Suppressor macrophage treated with lipopolysaccharide for 4 hours (primary cell): ENCODE measurements at places on chromosomes 3 and 15.

GRCh38 chr3:113498221-113499005 is 16.5 kb downstream of the SPICE1 start:
- DNase-seq = no peak

DNA sequence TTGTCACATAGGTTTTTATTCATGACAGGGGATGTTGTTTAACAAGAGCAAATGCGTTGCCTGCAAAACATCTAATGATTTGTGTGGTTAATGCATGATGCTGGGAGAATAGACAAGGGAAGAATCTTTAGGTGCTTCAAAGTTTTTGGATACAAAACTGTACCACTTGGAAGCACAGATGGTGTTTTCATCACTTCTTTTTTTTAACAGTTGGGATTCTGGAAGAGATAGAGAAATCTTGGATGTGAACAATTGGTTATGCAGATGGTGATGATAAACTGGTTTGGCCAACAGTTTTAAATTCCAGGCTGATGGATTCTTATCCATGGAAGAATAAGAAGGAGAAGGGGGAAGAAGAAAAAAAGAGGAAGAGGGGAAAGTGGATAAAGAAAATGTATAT is 379.4 kb downstream of the KCNH8 start:
- DNase-seq = no peak

DNA sequence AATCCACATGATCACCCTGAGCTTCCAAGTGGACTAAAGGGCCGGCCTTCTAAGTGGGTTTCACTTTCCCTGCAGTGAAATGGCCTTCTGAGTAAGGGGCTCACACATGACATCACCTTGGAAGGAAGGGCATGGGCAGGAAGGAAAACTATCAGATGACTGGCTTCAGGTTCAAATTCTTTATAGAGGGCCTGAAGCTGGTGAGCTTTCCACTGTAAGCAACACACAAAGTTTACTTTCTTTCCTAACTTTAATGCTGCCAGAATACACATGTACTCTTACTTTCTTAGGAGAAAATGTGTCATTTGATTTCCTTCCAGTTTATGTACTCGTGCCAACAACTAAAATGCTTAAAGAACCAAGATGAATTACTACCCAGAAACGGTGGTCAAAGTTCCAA is 475.6 kb downstream of the FOXP1 start:
- no peak for DNase-seq

- DNase-seq = no peak
Measured at GRCh38 chr3:197216169-197216860, 82.1 kb downstream of the DLG1 start.

DNA sequence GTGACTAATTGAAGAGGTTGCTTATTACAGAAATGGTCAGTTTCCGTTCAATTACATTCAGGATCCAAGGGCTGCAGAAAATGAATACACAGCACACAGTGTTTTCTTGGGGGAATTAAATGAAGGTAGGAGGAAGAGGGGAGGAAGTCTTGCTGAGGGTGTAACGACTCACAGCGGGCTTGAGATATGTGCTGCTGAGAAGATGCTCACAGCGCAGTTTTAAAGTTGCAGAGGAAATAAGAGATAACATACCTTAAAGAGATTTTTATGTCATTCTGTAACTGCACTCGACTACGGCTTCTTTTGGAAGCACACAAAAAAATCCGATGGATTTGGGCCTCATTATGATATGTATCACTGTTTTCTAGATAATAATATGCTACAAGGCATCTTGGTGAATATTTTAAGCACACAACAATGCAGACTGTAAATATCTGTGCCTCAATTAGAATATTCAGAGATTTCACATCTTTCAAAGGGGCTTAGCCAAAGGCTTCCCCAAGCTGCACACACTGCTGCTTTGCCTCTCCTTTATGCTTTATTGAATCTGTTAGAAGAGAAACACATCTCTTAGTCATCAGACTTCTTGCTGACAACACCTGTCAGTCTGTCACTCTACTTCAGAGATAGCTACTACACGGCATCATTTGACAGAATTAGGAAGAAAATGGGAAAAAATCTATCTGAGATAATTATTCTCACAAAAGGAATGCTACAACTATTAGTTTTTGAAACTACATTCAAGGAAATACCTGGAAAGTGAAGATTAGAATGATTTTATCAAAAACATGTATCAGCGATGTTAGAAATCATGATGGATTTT is 773.2 kb downstream of the OTOL1 start:
- DNase-seq = no peak
